ENCODE measurements at places on chromosomes 3 and 15.
A peak's percentile ranks its signal among the peaks of the same experiment; 100 is the strongest.

DNA sequence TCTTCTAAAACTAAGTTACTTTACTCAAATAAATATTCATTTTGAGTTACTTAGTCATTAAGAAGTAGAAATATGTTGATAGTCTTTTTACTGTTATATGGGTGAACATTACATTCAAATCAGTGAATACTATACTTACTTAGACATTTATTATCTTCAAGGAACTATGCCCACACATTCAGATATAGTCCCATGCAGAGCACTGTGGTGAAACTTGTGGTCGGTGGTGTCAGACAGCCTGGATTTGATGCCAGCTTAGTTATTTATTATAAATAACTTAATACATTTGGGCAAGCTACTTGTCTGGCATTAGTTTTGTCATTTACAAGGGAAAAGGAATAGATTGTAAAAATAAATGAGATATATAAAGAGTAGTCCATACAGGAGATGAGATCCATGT, 149.5 kb downstream of the RAP2B start:
- no peak for DNase-seq

GRCh38 chr3:194255252-194256039, 95.7 kb downstream of the CPN2 start:
- peak; percentile 69 for DNase-seq

GRCh38 chr15:100914876-100915275, 4.3 kb upstream of the LRRK1 start:
- DNase-seq = no peak

DNA sequence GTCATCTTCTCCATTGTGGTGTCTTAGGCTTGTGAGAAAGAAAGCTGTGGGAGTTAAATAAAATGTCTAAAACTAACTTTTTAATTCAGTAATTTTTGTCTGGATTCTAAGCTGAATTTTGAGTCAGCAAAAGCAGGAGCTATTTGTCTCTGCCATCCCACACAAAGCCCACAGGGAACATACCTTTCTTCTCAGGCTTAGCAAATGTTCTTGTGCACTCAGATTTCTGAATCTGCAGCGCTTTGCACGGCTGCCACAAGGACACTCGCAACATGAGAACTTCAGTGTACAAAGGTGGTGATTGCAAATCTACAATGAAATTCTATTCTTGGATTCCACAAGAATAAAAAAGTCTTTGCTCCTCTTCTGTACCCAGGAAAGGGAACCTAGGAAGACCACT, 88.2 kb upstream of the RNF7 start:
- DNase-seq = no peak

GRCh38 chr3:109109574-109109973, 8.4 kb downstream of the MORC1 start:
- DNase-seq = no peak

GRCh38 chr3:98759629-98760028, 3.5 kb upstream of the ST3GAL6 start:
- no peak for DNase-seq

GRCh38 chr15:57962887-57963286, 102.6 kb downstream of the ALDH1A2 start:
- no peak for DNase-seq

DNA sequence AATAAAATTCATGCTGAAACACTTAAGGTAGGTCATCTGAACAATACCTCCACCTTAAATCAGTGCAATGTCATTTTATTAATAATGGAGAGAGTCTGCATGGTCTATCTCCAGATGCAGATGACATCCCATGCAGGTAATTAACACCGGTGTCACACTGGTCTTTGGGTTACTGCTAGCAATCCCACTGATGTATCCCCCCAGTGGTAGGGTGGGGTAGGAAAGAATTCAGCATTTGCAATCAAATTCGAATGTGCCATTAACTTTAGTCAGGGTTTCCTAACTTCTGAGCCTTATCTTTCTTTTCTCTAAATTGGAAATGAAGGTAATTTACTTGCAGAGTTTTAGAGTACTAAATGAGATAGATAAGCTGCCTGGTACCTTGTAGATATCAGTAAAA, 44.4 kb downstream of the KIF15 start:
- no peak for DNase-seq

Measured in activated T-helper 2 cell treated with anti-CD3 and anti-CD28 coated beads, Interferon-gamma antibody, Interleukin-2, Interleukin-4, amounts not matched to agents 10 μg/mL and 5 μg/mL and 100 μg/mL, durations not matched to agents 14 hours and 24 hours and 36 hours (primary cell).